Upper lobe of left lung (tissue), 6 donors: ENCODE measurements at places on chromosomes 6 and 20.

DNA sequence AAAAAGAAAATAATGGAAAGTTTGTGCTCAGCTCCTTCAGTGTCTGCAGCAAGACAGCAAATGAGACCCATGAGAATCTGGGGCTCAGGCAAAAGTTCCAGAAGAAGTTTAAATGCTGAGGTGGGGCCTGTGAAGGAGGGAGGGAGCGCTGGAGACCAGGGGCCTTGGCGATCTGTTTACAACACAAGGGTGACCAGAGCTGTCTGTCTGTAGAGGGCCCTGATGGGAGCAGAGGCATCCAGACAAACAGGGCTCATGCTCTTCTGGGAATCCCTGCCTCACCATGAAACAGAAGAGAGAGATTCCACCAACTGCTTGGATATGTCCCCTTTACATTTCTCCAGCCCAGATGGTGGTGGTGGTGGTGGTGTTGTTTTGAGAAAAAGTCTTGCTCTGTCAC is 79.3 kb upstream of the SHLD1 start:
- no peak for DNase-seq

GRCh38 chr6:150169609-150170008 is 26.8 kb downstream of the PPP1R14C start:
- DNase-seq, result no peak

DNA sequence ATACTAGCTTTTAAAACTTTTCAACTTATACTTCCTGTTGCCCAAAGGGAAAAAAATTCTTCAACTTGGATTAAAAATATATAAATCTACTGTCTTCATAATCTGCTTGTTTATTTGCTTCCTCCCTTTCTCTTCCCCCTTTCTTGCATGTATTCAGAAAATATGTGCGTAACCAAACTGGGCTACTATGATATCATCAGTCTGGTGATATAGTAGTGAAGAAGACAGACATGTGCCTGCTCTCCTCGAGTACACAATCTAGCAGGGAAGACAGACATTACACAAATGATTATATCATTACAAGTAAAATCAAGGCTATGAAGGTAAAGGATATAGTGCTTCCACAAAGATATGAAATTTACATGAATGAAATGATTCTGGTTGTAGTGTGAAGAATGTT is 31.0 kb downstream of the IBTK start:
- DNase-seq, result no peak

DNA sequence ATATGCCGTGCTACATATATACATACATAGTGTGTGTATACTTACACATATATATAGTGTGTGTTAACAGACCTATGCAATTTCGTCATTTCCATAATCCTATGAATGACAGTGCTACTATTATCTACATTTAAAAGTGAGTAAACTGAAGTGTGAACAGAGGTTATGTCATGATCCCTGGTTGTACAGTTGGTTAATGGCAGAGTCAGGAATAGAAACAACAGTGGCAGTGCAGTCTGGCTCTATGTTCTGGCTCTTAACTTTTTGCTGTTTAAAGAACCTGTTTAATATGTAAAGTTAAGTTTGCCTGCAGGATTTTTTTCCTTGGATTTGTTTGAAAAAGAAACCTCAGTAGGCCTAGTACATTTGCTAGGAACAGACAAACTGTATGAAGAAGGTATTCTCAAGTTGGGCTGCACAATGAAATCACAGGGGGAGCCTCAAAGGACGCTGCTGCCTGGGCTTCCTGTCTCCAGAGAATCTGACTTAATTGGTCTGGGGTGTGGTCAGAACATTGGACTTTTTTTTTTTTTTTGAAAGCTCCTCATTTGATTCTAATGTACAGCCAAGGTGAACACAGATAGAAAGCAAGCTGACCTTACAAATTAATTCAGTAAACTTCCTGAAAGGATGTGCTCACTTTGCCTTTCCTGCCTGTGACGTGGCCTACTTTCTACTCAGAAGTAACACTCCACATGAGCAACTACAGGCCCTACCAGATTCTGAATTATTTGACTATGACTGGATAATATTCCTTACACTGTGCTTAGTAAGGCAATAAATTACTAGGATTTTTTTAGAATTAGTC is 29.4 kb downstream of the PLCB1 start:
- no peak for DNase-seq
